Epithelial cell of prostate (primary cell): ENCODE measurements at places on chromosomes 7 and 10.

- DNase-seq = no peak
Measured at GRCh38 chr10:11301571-11302111, 284.0 kb downstream of the CELF2 start.

- no peak for DNase-seq
Measured at GRCh38 chr10:99203310-99203709, 32.3 kb downstream of the HPSE2 start.

- peak; percentile 60 for DNase-seq
Measured at GRCh38 chr7:17599733-17600339, 301.4 kb downstream of the AHR start.

DNA sequence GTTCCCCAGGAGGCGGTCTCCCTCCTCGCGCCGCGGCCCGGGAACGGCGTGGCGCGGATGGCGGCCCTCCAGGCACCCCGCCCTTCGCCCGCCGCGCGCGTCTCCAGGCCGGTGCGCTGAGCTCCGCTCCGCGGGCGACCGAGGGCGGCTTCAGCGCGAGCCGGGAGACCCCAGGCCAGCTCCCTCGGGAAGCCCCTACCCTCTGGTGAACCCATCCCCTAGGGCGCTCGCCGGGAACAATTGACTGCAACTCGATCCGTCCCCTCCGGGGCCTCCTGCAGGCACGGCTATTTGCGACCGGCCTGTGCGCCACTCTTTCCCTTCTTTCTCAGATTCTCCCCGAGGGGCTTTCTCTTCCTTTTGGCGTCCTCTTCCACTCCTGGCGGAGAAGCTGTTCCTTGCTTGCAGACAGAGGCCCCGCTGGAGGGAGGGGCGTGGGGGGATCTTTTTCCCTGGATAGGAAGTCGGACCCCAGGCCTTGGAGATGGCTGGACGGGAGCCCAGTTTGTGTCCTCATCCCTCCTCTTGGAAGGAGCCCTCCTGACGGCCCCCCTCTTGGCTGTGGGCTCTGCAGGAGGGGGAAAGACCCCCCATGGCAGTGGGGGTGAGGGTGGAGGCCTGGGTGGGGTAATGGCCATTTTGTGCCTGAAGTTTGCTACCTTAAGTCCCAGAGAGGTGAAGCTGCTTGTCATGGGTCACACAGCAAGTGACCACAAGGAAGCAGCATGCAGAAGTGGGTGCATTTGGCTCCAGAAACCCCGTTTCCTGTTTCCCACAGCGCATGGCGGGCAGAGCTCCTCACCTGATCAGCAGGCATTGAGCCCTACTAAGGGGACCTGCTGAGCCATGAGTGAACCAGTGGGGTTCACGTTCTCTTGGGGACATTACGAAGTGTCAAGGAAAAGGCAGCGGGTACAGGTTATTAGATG is 171.2 kb upstream of the TNRC18 start:
- DNase-seq = no peak

- no peak for DNase-seq
Measured at GRCh38 chr7:19610194-19610943, 98.5 kb downstream of the POLR1F start.

- DNase-seq = no peak
Measured at GRCh38 chr10:12928571-12928970, 72.9 kb downstream of the CCDC3 start.

DNA sequence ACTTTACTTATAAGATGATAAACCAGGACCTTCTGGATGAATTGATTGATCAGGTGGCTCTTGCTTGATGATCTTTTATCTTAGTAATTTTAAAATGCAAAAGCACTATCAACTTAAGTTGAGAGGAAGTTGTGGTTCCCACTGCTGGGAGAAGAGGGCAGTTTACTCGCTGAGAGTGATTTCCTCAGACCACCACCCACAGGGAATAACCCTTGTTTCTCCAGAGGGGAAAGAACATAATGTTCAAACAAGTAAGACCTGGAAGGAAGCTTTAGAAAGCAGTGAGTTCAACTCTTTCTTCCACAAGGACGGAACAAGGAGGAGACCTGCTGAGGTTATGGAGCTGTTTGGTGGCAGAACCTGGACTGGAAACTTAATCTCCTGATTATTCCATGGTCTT is 138.7 kb downstream of the FAM204A start:
- no peak for DNase-seq

GRCh38 chr10:97796651-97797050 is 24.9 kb upstream of the SFRP5 start:
- no peak for DNase-seq

DNA sequence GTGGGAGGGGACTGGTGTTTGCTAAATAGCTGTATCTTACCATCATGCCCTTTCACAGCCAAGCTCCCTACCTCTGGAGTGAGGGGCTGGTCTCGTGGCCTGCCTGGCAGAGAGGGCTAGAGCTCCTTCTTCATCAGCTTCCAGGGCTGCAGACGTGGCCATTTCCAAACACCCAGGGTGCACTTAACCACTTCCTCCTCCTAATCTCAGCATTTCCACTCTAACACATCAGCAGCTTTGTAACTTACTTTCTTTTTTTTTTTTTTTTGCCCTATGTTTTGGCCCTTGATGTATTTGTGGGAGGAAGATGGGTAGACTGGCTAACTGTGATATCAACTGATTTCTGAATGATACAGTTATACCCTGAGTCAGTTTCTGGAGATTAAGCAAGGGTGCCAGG is 27.4 kb downstream of the LRRC4 start:
- no peak for DNase-seq

DNA sequence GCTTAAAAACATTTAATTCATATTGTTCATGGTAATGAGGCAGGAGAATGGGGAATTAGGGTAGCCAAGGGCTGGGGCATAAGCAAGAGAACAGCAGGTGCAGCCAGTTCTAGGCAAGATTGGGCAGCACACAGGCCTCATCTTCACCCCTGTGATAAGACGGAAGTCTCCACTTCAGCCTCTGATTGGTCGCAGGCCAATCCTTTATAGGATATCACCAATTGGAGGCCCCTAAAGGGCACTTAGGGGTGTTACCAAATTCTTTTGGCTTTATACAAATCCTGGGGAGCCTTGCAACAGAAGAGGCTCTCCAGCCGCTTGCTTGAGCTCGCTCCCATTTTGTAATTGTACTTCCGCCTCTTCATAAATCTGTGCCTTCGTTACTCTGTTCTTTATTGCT is 231.1 kb downstream of the REEP3 start:
- DNase-seq = no peak

GRCh38 chr10:127193125-127193524 is 3.3 kb downstream of the INSYN2A start:
- no peak for DNase-seq
